ENCODE measurements at places on chromosomes 5 and 9.

GRCh38 chr5:180487556-180487955 lies 6.6 kb upstream of the CNOT6 start:
- no peak for DNase-seq

DNA sequence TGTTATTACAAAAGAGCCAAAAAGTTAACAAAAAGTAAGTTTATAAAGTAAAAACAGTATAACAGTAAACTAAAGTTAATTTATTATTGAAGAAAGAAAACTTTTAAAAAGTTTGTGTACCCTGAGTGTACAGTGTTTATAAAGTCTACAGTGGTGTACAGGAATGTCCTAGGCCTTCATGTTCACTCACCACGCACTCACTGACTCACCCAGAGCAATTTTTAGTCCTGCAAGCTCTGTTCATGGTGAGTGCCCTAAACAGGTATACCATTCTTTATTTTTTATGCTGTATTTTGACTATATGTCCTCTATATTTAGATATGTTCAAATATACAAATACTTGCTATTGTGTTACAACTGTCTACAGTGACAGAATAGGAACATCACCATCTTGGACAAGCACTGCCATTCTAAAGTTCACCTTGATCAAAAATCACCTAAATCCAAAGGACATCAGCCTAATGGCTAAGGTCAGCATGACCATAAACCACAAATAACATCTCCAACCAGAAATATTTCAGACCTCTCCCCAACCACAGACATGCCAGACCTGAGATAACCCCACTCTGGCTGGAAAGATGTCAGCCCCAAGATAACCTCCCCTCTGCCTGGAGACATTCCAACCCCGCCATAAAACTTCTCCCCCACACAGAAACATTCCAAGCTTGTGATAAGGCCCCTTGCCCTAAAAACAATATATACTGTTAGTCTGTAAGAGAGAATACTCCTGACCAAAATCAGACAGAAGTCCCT lies 56.1 kb downstream of the AGXT2 start:
- DNase-seq = no peak

GRCh38 chr9:82180711-82181110 lies 192.1 kb downstream of the SPATA31D1 start:
- DNase-seq = no peak

- no peak for DNase-seq
Observed at GRCh38 chr5:58451732-58452565, 7.9 kb downstream of the PLK2 start.

DNA sequence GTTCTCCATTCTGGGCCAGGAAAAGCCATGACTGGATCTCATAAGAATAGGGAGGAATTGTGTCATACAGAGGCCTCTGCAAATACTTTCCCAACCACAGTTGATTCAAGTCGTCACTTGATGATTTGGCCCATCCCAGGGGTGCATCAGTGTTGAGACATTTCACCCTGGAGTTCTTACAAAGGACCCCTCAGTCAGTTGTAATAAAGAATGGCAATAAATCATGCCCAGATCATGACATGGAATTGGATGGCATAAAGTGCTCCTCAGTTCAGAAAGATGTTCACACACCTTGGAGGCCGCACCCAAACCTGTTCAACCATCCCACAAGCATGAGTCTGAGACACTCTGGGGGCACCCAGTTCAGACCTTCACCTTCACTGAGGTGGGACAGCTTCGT lies 168.1 kb downstream of the NR3C1 start:
- DNase-seq = no peak

- no peak for DNase-seq
Observed at GRCh38 chr5:174589011-174589410, 135.4 kb upstream of the MSX2 start.

DNA sequence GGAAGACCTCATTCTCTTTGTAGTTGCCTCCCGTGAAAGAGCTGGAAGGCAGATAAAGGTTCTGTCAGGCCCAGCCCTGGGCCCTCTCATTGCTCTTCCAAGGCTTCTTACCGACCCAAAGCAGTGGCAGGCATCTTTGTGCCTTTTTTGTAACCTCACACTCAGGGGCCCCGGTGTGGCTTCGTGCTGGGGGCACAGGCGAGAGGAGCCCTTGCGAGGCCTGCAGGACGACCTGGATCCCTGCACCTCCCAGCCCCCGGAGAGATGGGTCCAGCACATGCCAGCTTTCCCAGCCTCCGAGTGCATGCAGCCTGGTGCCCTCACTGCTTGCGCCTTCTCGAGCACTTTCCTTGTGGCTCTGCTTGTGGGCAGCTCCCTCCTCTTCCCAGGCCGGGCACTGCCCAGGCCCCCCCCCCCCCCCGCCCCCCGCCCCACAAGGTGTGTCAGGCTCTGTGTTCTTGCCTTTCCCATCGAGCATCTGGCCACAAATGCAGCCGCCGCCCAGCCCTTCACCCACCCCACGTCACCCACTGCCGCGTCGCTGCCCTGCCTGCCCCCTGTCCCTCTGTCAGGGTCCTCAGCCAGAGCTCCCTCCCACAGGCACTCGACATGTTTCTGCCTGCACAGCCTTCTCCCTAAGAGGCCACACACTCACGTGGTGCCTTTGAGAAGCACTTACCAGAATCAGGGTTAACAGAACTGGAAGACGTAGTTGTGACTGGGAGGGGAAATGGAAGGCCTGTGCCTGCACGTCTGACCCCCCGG lies 63.7 kb upstream of the CACNA1B start:
- DNase-seq = no peak

GRCh38 chr5:109250533-109251329 lies 159.0 kb downstream of the PJA2 start:
- DNase-seq = no peak

GRCh38 chr9:3549225-3549624 lies 23.4 kb upstream of the RFX3 start:
- no peak for DNase-seq

- DNase-seq = no peak
Observed at GRCh38 chr5:157925786-157926671, 67.1 kb upstream of the CLINT1 start.

- no peak for DNase-seq
Observed at GRCh38 chr5:114118511-114118910, 243.4 kb upstream of the KCNN2 start.

GRCh38 chr5:116572350-116573278 lies 2.0 kb downstream of the SEMA6A start:
- DNase-seq = no peak

DNA sequence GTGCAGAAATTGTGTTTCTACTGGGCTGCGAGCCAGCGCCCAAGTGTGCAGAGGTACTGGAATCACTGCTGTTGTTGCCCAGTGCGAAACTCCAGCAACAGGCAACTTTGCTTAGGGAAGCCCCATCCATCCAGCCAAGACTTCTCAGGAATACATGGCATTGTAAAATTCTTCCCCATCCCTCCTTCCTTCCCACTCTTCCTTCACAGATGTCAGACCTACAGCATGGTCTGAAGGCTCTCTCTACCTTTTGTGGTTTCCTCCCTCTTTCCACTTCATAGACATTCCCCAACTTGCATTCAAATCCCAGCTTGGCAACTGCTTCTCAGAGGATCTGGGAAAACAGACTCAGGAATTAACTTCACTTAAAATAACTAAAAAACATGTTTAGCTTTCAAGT lies 30.4 kb downstream of the ARL15 start:
- no peak for DNase-seq

DNA sequence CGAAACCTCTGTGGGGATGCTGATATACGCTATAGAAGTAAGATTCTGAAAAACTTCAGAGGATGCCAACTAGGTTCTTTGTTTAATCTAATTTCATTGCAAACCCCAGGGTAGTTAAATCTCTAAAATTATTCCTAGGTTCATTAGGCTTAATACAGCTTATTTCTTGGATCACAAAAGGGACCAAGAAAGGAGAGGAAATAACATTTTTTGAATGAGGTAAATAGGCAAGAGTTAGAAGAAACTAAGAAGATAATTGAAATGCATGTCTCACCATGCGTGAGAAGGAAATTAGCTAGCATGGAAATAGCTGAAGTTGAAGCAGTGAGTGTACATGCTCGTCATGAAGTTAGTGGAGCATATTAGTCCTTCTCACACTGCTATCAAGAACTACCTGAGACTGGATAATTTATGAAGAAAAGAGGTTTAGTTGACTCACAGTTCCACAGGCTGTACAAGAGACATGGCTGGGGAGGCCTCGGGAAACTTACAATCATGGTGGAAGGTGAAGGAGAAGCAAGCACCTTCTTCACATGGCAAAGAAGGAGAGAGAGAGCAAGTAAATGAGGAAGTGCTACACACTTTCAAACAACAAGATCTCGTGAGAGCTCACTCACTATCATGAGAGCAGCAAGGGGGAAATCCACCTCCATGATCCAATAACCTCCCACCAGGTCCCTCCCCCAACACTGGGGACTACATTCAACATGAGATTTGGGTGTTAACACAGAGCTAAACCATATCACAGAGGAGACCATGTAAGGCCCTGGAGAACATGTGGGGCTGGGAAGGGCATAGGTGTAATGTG lies 125.1 kb upstream of the OSMR start:
- DNase-seq = no peak

GRCh38 chr9:125329978-125330377 lies 68.4 kb downstream of the GAPVD1 start:
- no peak for DNase-seq

GRCh38 chr9:16552252-16552651 lies 318.2 kb downstream of the BNC2 start:
- DNase-seq = no peak

GRCh38 chr5:26945901-26946300 lies 92.5 kb downstream of the CDH9 start:
- no peak for DNase-seq

Measured in H9 (cell line).